Forelimb muscle (tissue), 1 donor: ENCODE measurements at places on chromosomes 11 and 22.
A peak's percentile ranks its signal among the peaks of the same experiment; 100 is the strongest.

DNA sequence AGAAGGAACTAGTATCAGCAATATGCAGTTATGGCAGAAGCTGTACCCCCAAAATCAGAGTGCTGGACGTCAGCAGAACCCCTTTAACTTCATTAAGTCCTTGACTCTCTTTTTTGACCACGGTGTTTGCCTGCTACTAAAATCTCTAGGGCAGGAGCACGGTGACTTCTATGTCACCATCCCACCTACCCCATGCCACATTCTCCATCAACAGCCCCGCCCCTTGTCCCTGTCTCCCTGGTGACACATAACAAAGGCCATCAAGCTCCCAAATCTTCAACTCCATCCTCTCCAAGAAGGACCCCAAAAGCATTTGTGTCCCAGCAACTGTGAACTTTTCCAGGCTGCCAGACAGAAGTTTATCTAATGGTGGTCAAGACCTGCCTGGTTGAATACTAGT is 894 bp downstream of the ADA2 start:
- DNase-seq, result no peak

DNA sequence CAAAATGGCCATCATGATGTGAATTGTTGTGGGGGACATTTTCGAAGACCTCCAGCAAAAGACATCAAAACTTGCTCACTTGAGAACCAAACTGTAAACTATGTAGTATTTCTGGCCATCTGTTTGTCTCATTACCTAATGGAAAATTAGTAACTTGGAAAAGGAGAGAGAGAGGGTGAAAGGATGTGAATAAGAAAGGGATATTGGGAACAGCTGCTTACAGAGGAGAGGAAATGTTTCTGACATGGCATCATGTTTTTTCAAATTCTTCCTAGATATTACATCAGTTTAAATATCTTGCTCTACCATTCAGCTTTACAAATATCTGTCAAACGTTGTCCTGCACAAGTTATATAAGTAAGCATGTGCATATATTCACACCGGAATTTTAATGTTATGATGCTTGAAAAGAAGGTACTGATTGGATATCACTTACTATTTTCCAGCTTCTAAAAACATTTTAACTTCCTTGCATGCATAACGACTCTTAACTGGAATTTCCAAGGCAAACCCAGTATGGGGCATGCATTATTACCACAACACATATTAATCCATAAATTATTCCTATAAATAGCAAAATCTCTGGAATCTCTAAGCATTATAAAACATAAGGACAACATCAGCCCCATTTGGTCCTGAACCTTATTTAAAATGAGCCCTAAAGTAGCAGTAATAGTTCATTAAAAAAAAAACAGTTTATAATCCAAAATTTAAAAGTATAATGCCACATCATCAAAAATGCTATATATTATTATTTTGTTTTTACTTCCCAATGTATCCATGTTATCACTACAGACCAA is 20.0 kb downstream of the GUCY1A2 start:
- DNase-seq, result no peak

DNA sequence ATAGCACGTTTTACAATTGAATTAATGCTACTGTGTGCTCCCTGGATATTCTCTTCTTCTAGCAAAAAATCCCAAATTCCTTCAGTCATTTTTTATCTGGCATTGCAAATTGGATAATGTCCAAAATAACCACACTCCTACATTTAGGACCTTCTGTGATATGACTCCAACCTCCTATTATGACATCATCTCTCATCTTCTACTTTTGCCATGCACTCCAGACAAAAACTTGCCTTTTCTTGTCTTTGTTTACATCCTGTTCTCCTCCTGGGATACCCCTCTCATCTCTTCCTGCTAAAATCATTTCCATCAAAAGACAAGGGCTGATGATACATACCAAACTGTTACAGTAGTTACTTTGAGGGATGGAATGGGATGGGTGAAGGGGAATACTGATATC is 20.6 kb upstream of the TMEM218 start:
- no peak for DNase-seq

DNA sequence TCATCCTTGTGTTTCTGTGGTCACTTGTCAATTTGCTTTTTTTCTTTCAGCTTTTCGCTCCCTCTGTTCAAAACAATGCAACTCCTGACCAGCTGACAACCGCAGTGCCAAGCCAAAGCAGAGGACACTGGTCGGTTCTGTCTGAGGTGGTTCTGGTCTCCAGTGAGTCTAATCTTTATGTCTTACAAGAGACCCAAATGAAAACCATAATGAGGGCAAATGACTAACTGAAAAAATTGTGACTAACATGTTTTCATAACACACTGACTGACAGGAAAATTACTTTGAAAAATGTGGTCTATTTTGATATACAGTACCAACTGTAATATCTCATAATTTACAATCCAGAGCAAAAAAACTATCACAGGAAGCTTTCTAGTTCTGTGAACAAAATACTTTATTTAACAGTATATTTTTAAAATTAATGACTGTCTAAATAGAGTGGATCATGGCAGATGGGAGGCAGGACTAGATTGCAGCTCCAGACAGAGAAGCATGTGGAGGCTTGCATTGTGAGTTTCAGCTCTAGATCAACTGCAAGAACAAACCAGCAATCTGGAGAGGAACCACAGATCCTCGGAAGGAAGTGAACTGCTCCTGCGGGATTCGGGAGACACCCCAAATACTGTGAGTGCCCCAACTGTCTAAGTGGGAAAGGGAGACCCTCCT is 311.8 kb downstream of the SBF2 start:
- no peak for DNase-seq

DNA sequence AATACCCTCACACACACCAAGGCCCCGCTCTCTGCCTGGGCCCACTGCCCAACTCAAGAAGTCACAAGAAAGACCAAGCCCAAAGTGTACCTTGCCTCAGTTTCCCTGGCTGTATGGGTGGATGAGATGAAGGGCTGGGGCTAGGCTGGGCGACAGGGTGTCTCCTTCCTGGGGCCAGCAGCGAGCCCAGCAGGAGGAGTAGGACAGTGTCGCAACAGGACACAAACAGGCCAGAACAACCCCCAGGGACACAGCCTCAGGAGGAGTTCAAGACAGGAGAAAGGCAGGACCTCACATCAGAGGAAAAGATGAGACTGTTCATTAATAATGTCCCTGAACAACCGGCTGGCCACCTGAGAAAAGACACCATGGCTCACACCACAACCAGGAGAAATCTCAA is 13.3 kb downstream of the CSNK1E start:
- no peak for DNase-seq

GRCh38 chr11:63918507-63919191 is 1.7 kb upstream of the RCOR2 start:
- DNase-seq, result no peak

- DNase-seq, result no peak
Observed at GRCh38 chr11:7571640-7572000, 57.8 kb downstream of the PPFIBP2 start.

DNA sequence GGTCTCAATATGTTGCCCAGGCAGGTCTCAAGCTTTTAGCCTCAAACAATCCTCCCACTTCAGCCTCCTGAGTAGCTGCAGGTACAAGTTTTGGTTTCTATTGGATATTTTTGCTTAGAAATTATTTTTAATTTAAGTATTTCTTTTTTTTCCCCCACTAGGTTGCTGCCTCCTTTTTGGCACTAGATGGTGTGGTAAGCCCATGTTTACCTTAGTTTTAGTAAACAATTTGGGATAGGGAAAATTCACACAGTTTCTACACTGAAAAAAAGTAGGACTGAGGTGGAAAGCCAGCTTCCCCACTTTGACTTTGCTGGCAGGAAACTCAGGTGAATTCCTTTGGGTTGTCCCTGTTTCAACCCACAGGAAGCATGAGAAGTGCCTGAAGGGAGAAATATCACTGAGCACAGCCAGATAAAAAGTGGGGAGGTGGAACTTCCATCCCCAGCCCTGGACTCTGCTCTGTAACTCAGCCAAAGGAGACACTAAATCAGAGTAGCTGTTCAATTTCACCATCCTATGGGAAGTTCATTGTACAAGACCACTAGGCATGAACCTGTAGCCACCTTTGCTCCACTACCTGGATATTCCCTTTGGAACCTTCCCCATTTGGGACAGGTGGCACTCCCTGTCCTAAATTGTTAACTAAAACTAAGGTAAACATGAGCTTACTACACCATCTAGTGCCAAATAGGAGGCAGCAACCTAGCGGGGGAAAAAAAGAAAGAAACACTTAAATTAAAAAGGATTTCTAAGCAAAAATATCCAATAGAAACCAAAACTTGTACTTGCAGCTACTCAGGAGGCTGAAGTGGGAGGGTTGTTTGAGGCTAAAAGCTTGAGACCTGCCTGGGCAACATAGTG is 154.4 kb upstream of the FAT3 start:
- DNase-seq, result no peak

GRCh38 chr22:19393704-19394103 is 37.8 kb downstream of the HIRA start:
- no peak for DNase-seq

- no peak for DNase-seq
Observed at GRCh38 chr11:109076870-109077269, 345.1 kb upstream of the C11orf87 start.

- DNase-seq, result no peak
Observed at GRCh38 chr11:42773729-42774128, 538.1 kb upstream of the API5 start.

- DNase-seq, result no peak
Observed at GRCh38 chr22:45969414-45969799, 7.6 kb downstream of the WNT7B start.

GRCh38 chr11:86818462-86819192 is 18.3 kb downstream of the PRSS23 start:
- peak; percentile 70 for DNase-seq

- no peak for DNase-seq
Observed at GRCh38 chr22:42760806-42761565, 40.3 kb upstream of the A4GALT start.

- DNase-seq, result no peak
Observed at GRCh38 chr11:47435687-47436086, 9.4 kb upstream of the PSMC3 start.

GRCh38 chr11:134170177-134170918 is 53.4 kb downstream of the NCAPD3 start:
- DNase-seq, result no peak

- DNase-seq, result no peak
Observed at GRCh38 chr11:120172054-120172911, 34.4 kb upstream of the TRIM29 start.

- no peak for DNase-seq
Observed at GRCh38 chr11:103624708-103625623, 411.5 kb upstream of the DDI1 start.

DNA sequence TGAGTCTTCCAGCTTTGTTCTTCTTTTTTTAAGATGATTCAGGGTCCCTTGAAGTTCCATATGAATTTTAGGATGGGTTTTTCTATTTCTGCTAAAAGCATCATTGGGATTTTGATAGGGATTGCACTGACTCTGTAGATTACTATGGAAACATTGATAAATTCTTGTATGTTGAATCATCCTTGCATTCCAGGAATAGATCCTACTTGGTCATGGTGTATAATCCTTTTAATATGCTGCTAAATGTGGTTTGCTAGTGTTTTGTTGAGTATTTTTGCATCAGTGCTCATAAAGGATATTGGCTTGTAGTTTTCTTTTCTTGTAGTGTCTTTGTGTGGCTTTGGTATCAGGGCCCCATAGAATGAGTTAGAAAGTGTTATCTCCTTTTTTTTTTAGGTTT is 34.9 kb upstream of the PHOX2A start:
- no peak for DNase-seq

DNA sequence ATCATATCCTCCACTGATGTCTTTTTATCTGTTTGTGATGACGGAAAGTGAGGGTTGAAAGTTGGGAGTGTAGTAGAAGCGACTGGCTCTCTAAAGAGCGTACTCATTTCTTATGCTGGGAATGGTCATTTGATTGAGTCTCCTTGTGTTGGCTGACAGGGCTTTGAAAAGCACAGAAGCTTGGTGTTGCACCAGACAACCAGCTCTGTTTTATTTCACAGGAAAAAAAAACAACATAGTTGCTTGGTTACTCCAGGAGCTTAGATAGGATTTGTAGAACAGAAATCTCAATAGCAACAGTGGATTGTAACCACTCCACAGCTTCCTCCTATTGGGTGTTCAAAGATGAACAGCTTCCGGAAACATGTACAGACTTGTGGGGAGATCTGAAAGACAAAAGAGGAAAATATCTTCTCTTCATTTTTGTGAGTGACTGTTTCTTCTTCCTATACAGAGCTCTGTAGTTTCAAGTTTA is 2.7 kb downstream of the RBM14 start:
- peak; percentile 11 for DNase-seq

- DNase-seq, result no peak
Observed at GRCh38 chr11:102831128-102831488, 12.3 kb downstream of the MMP3 start.

DNA sequence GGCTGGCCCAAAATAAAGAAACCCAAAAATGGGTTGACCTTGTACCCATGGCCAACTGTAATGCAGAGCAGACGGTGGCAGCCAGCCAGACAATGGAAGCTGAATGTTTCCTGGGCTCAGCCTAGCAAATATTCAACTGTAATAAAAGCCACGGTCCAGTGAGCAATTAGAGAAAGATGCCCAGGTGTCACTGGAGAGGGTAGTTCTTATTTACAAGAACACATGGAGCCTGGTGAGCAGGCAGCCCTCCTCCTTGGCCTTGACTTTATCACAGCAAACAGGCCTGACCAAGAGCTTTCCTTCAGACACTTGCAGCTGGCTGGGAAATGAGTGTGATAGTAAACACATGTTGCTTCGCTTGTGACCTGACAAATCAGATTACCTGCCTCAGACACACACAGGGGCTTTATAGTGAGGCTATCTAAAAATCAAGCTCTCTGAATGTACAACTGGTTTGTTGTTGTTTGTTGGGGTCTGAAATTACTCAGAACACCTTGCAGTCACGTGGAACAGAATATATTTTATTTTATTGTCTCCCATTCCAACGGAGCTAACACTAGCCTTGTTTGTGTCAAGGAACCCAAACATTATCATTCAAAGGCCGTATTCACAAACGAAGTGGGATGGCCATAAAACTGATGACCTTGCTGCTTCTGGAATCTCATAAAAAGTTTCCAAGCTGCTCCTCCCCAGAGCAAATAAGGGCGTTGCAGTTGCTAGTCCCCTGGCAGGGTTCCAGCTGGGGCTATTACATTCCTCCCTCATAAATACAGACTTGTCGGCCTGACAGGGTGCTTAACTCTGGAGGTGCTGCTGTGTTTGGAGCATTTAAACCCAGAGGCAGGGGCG is 161.1 kb downstream of the BBOX1 start:
- no peak for DNase-seq

DNA sequence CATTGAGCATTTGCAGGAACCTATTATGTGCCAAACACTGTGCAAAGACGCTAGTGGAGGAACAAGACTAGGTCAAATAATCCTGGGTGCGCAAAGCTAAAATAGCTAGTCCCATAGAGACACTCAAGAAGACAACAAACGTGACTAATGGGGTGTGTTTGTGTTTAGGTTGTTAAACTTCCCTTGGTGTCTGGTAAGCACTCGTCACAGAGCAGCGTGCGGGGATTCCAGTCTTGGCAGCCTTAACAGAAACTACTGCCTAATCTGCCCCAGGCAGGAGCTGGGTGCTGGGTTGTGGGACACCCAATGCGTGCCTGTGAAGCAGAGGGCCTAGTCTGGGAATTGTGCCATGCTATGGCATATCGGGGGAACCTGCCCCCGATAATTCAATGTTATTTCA is 10.8 kb upstream of the CALCB start:
- no peak for DNase-seq
